ENCODE measurements at places on chromosomes 6 and 20.

DNA sequence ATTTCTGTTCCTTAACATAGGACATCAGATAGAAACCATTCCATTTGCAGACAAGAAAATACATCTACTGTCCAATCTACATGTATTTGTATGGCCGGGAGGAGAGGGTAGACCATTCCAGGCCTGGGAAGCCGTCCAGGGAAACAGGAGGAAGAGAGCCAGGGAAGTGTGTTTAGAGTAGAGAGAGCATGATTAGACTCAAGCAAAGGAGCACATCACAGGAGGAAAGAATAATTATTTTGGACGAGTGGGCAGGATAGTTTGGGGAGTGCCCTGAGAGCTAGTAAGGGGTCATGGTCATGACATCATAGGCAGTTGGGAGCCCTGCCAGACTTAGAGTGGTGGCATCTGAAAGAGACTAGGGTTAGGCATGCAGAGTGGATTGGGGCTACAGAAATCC, 250.0 kb downstream of the HIVEP2 start:
- no peak for DNase-seq

GRCh38 chr6:31945507-31946369, at the start of gene CFB:
Gene CFB (plus strand): TSS chr6:31946095. CDS start chr6:31946222, 127 bp downstream.
- DNase-seq = no peak

DNA sequence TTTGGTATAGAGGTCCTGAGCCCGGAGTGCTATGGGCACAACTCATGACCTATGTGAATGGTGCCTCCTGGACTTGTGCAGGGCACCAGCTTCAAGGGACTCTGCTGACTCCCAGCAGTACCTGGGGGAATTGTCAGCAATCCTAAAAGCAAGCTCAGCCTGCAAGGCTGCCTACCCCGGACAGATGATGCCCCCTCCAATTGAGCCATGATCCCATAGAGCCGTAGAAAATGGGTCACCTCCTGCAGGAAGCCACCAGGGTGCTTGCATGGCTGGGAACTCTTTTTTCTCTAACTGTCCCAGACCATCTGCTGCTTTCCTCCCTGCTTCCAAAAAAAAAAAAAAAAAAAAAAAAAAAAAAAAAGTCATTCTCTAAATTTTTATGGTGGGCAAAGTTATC, 12.9 kb upstream of the PRND start:
- no peak for DNase-seq

GRCh38 chr20:444862-445426, 17.4 kb downstream of the TBC1D20 start:
- DNase-seq = no peak

DNA sequence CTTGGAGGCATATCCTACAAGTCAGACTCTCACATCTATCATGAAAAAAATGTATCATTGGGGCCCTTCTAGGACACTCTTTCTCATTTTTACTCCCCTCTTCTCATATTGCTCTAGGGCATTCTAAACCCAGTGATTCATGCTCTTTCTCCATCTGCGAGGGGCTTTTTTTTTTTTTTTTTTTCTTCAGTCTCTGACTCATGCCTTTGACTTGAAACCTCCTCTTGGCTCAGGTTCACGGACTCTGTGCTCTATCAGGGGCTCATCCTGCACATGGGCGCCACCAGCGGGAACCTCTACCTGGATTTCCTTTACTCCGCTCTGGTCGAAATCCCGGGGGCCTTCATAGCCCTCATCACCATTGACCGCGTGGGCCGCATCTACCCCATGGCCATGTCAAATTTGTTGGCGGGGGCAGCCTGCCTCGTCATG, 17.8 kb downstream of the SLC22A1 start:
- DNase-seq = no peak

DNA sequence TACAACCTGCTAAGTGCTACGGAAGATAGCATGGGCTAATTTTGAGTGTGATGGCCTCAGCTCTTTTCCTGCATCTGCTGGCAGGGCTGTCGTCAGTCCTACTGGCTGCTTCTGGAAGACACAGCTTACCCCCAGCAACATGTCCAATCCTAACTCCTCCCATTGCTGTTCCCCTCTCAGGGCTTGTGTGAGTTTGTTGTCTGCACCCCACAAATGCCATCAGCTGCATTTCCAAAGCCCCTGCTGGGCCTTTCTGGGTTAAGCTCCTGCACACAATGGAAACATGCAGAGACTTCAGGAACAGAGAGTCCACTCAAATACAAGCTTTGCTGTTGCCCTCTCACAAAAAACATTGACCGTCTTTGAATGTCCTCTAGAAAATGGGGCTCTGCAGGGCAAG, 84.7 kb downstream of the RNF182 start:
- no peak for DNase-seq

GRCh38 chr20:45578231-45578630, 853 bp downstream of the WFDC8 start:
- DNase-seq = no peak

- DNase-seq = no peak
Observed at GRCh38 chr6:166940643-166941068, 15.7 kb downstream of the RNASET2 start.
